ENCODE measurements at places on chromosomes 4 and X. TPM values are rescaled to one million over a fixed set of nuclear protein-coding genes. Genes with fewer than 3 reads are reported as not detected.

DNA sequence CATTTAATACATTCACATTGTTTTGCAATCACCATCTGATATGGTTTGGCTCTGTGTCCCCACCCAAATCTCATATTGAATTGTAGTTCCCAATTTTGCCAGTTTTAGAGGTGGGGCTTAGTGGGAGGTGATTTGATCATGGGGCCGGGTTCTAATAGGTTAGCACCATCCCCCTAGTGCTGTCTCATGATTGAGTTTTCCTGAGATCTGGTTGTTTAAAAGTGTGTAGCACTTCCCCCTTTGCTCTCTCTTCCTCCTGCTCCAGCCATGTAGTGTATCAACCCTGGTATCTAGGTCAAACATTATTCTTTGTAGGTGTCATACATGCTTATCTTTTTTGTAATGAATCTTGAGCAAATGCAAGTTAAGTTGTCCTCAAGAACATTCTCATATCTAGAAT, 83.3 kb upstream of the KIT start:
- H3K27me3 ChIP-seq = peaks cover 7% of the 10 kb centered on the region
- no peak overlapping the region for H3K27ac ChIP-seq
- DNase-seq = no peak
- no peaks in the 10 kb centered on the region for H3K36me3 ChIP-seq
- no peak overlapping the region for H3K4me3 ChIP-seq

GRCh38 chr4:186570193-186570996, 15.0 kb upstream of the MTNR1A start:
- H3K27ac ChIP-seq = no peak overlapping the region
- H3K4me1 ChIP-seq = peaks cover 3% of the 10 kb centered on the region
- no peaks in the 10 kb centered on the region for H3K36me3 ChIP-seq
- no peak overlapping the region for H3K4me3 ChIP-seq

DNA sequence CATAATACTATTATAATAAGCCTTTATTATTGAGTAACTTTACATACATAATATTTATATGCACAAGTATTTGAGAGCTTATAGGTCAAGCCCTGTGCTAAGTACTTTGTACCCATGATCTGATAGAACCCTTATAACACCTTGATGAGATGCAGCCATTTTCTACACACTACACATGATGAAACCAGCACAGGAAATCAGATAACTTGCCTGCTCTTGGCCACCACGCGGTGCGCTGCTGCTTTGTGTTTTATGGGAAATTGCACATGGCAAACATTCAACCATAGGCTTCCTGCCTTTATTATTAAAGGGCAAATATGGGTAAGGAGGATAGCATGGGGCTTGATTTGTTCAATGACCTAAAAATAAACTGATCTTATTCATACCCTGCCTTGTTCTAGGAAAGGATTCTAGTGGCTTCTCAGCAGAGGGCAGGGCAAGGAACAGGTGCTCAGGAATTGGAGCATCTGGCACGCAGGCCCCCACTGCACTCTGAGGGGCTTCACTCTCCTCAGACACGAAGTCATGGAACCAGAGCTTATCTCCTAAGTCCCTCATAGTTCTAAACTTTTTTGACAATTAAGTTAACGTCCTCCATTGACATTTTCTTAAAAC, 31.6 kb upstream of the NAP1L5 start:
- no peak overlapping the region for H3K27ac ChIP-seq
- no peaks in the 10 kb centered on the region for H3K36me3 ChIP-seq
- H3K4me1 ChIP-seq = peaks cover 1% of the 10 kb centered on the region
- H3K4me3 ChIP-seq = no peak overlapping the region
- DNase-seq = no peak

Gene TBC1D19
- 30.7 TPM for total RNA-seq

- no peak overlapping the region for H3K27ac ChIP-seq
- peaks cover 14% of the 10 kb centered on the region for H3K4me1 ChIP-seq
- no peaks in the 10 kb centered on the region for H3K36me3 ChIP-seq
- no peak for DNase-seq
Measured at GRCh38 chr4:26905172-26905571, 44.5 kb downstream of the STIM2 start.

GRCh38 chr4:10022346-10023049, 1.2 kb upstream of the SLC2A9 start:
- H3K36me3 ChIP-seq = no peaks in the 10 kb centered on the region
- H3K4me1 ChIP-seq = peaks cover 7% of the 10 kb centered on the region
- H3K27ac ChIP-seq = no peak overlapping the region
- peak; percentile 24 for DNase-seq

- H3K4me3 ChIP-seq = no peak overlapping the region
- DNase-seq = no peak
- no peaks in the 10 kb centered on the region for H3K36me3 ChIP-seq
- no peaks in the 10 kb centered on the region for H3K27me3 ChIP-seq
- H3K27ac ChIP-seq = no peak overlapping the region
Measured at GRCh38 chr4:185101354-185101890, 41.6 kb upstream of the SLC25A4 start.

DNA sequence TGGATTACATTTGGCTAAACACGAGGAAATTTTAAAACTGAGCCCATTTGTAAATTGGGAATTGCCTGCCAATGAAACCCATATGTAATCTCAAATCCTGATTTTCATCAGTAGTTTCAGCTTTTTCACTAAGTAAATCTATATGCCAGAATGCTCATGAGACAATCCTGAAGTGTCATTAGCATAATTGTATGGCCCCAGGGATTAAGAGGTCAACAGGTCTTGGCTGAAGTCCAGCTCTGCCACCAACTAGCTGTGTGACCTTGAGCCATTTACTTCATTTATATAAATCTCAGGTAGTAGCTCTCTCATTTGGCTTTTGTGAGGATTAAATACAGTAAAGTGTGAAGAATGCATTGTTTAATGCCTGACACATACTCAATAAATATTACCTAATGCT, 320.5 kb upstream of the EMCN start:
- DNase-seq = no peak
- H3K27ac ChIP-seq = no peak overlapping the region
- no peaks in the 10 kb centered on the region for H3K36me3 ChIP-seq

Gene MND1
- total RNA-seq = 42.2 TPM

GRCh38 chr4:70838204-70838603, 1.5 kb downstream of the GRSF1 start:
- no peaks in the 10 kb centered on the region for H3K27me3 ChIP-seq
- peak overlapping the region; percentile 76 for H3K4me3 ChIP-seq
- H3K27ac ChIP-seq = peak overlapping the region; percentile 80
- H3K4me1 ChIP-seq = peaks cover 4% of the 10 kb centered on the region
- DNase-seq = no peak

DNA sequence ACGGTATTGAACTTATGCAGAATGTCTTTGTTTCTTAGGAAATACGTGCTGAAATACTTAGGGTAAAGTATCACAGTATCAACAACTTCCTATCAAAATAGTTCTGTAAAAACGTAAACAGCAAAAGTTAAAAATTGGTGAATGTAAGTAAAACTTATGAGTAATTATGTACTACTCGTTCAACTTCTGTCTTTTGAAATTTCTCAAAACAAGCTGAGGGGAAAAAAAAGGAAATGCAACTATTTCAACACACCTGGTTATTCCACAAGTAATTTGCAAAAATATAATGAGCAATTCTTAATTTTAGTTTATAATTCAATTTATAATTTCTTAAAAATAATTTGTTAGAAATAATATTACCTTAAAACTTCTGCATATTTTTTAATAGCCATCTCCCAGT, 8.3 kb downstream of the PPID start:
- DNase-seq = no peak
- no peak overlapping the region for H3K4me3 ChIP-seq
- H3K36me3 ChIP-seq = peaks cover 26% of the 10 kb centered on the region
- no peak overlapping the region for H3K27ac ChIP-seq
- no peaks in the 10 kb centered on the region for H3K4me1 ChIP-seq

GRCh38 chr4:121510341-121510874, 129.6 kb upstream of the QRFPR start:
- H3K36me3 ChIP-seq = no peaks in the 10 kb centered on the region
- H3K4me1 ChIP-seq = no peaks in the 10 kb centered on the region
- no peaks in the 10 kb centered on the region for H3K27me3 ChIP-seq
- H3K27ac ChIP-seq = no peak overlapping the region

GRCh38 chrX:49177873-49178480, 6.3 kb downstream of the PLP2 start:
- no peak overlapping the region for H3K27ac ChIP-seq
- no peak for DNase-seq
- no peaks in the 10 kb centered on the region for H3K4me1 ChIP-seq

GRCh38 chr4:73991742-73992000, 3.7 kb upstream of the PPBP start:
- no peak overlapping the region for H3K27ac ChIP-seq
- DNase-seq = no peak
- H3K4me1 ChIP-seq = no peaks in the 10 kb centered on the region

- no peak for DNase-seq
- no peak overlapping the region for H3K27ac ChIP-seq
- H3K4me1 ChIP-seq = no peaks in the 10 kb centered on the region
- H3K36me3 ChIP-seq = no peaks in the 10 kb centered on the region
- no peak overlapping the region for H3K4me3 ChIP-seq
Measured at GRCh38 chrX:7987160-7988012, 60.2 kb upstream of the PNPLA4 start.

GRCh38 chr4:19285146-19285545, 966.6 kb upstream of the SLIT2 start:
- DNase-seq = no peak
- H3K27ac ChIP-seq = no peak overlapping the region
- H3K4me3 ChIP-seq = no peak overlapping the region
- no peaks in the 10 kb centered on the region for H3K27me3 ChIP-seq

Gene CFAP47
- 0.13 TPM for total RNA-seq

DNA sequence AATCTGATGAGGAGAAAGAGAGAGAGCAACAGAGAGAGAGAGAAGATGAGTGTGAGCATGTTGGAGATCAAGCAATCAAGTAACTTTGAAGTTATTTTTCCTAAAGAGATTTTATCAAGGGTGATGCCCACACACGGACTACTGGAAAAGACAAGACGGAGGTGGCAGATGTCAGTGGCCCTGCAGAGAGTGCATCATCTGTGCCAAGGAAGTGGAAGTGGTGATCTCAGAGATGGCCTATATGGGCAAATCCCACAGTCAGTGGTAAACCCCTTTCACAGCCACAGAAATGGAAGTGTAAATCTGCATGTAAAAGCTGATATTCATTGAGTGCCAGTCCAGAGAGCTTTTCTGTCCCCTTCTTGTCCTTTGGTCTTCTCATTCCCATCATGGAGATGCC, 577.2 kb upstream of the AADAT start:
- no peak overlapping the region for H3K27ac ChIP-seq
- H3K4me3 ChIP-seq = no peak overlapping the region
- no peaks in the 10 kb centered on the region for H3K36me3 ChIP-seq
- DNase-seq = no peak

Gene OTC
- total RNA-seq = not detected

DNA sequence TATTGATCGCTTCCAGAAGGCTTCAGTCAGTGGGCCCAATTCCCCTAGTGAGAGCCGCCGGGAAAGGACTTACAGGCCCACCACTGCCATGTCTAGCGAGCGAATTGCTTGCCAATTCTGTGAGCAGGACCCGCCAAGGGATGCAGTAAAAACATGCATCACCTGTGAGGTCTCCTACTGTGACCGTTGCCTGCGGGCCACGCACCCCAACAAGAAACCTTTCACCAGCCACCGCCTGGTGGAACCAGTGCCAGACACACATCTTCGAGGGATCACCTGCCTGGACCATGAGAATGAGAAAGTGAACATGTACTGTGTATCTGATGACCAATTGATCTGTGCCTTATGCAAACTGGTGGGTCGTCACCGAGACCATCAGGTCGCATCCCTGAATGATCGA, 15.3 kb downstream of the MID2 start:
- no peaks in the 10 kb centered on the region for H3K27me3 ChIP-seq
- no peaks in the 10 kb centered on the region for H3K4me1 ChIP-seq
- no peak overlapping the region for H3K4me3 ChIP-seq
- no peak for DNase-seq
- no peak overlapping the region for H3K27ac ChIP-seq
- no peaks in the 10 kb centered on the region for H3K36me3 ChIP-seq

GRCh38 chr4:108255203-108255747, 86.5 kb upstream of the LEF1 start:
- no peaks in the 10 kb centered on the region for H3K4me1 ChIP-seq
- no peaks in the 10 kb centered on the region for H3K36me3 ChIP-seq
- no peak overlapping the region for H3K27ac ChIP-seq

Gene KLB
- not detected for total RNA-seq

DNA sequence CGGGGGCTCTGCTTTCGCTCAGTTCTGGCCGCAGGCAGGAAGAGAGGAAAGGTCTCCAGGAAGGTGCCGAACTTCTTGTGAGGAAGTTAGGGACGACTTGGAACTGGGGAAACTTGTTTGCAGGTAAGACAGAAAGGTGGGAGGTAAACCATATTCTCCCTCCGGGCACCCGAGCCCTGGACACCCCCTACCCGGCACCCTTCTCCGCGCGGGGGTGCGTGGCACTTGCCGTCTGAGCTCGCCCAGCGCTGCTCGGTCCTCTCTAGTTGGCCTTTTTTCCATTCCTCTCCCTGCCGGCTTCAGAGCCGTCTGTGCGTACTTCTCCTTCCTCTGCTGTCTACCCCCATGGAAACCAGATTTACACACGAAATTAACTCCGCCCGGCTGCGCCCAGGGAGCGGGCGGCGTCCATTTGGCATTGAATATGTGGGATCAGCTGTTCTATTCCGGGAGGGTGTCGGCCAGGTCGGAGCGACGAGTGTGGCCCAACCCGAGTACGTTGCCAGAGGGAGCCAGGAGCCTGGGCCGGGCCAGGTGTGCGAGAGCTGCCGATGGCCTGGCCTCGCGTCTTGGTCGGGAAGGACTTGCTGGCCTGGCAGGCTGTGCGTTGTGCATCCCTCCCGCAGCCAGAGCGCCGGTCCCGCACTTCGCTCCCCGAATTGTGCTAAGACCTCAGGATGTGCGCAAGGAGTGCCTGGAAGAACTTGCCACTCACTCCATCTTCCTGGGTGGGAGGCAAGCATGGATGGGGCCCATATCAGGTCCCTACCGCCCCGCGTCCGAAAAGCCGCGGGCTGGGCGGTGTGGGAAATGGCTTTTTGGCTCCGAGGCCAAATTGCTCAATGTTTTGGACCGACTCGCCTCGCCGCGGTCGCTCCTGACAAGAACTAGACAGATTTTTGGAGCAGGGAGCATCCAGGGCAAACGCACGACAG, 1.7 kb downstream of the PDGFRA start:
- H3K4me3 ChIP-seq = peak overlapping the region; percentile 55
- H3K27me3 ChIP-seq = peaks cover 86% of the 10 kb centered on the region
- no peaks in the 10 kb centered on the region for H3K36me3 ChIP-seq

GRCh38 chr4:83177182-83177581, 62.7 kb upstream of the PLAC8 start:
- no peak for DNase-seq
- no peaks in the 10 kb centered on the region for H3K4me1 ChIP-seq
- no peak overlapping the region for H3K27ac ChIP-seq
- no peak overlapping the region for H3K4me3 ChIP-seq
- no peaks in the 10 kb centered on the region for H3K27me3 ChIP-seq

DNA sequence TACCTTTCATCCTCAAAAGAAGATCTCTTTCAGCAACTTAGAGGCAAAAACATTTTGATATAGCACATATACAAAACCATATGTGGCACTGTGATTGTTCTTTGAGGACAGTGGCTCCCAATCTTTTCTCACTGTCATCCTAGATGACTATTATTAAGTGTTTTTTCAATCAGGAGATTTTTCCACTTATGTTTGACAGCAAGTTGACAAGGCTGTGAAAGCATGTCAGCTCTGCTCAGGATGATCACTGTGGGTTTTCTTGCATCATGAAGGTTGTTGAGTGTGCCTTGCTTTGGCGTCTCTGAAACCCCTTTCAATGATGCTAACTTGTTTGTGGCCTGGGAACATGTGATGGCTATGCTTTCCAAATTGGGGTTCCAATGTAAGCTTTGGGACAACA, 20.2 kb upstream of the NSUN7 start:
- DNase-seq = no peak
- no peak overlapping the region for H3K4me3 ChIP-seq
- no peaks in the 10 kb centered on the region for H3K36me3 ChIP-seq
- no peak overlapping the region for H3K27ac ChIP-seq
- peaks cover 12% of the 10 kb centered on the region for H3K4me1 ChIP-seq

Measured in neural progenitor cell (in vitro differentiated cells).